ENCODE measurements at places on chromosomes 7 and 10.
A peak's percentile ranks its signal among the peaks of the same experiment; 100 is the strongest.

GRCh38 chr7:135189221-135189662 is 18.7 kb upstream of the CYREN start:
- DNase-seq: no peak

DNA sequence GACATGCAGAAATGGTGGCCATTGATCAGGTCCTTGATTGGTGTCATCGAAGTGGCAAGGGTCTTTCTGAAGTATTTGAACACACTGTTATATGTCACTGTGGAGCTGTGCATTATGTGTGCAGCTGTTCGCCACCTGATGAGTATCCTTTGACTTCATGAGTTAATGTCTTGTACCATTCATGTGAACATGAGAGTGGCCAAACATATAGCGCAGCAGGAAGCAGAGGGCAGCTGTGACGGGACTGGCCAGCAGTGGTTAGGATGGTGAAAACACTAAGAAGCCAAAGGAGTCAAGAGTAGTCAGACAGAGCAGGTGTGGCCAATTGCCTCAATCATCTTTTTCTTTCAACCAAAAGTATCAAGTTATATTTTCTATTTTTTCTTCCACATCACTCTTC is 167.4 kb downstream of the IMMP2L start:
- DNase-seq: no peak

DNA sequence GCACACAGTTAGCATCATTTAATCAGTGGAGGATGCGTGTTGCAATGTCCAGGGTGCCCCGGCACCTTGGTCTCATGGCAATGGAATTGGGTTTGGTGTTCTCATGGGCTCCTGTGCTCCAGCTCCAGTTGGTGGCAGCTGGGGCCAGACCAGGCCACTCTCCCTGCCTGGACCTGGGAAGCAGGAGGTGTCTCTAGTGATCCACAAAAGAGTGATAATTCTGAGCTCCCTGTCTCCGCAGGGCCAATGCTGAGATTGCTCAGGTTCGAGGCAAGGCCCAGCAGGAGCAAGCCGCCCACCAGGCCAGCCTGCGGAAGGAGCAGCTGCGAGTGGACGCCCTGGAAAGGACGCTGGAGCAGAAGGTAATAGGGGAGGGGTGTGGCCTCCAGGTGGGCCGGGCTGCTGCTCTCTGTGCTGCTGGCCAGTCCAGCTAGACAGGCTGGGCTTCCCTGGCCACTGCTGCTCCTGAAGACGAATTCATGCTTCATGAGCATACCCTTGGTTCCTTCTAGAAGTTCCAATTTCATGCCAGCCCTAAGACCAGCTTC is 21.7 kb upstream of the BTBD16 start:
- DNase-seq: no peak

- DNase-seq: no peak
Measured at GRCh38 chr7:81657551-81657950, 112.3 kb downstream of the HGF start.

GRCh38 chr10:61052469-61053205 is 108.7 kb upstream of the RHOBTB1 start:
- DNase-seq: no peak

- no peak for DNase-seq
Measured at GRCh38 chr7:99112097-99112496, 31.8 kb downstream of the SMURF1 start.

DNA sequence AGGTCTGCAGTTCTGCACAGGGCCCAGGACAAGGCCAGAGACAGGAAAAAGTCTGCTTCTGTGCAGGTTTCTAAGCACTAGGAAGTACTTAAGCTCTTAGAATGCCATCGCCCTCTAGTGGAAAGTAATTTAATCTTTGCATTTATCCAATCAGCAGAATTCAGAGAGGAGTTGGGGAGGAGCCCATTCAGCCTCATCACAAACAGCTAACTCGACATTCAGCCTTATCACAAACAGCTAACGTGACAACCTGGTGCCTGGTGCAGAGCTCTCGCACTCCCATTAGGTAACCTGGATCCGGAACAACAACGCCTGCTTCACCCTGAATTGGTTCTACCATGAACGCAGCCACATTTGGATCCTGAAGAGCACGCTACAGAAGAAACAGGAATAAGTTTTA is 15.2 kb downstream of the OAT start:
- peak; percentile 81 for DNase-seq

- no peak for DNase-seq
Measured at GRCh38 chr10:65816536-65816935, 1109.3 kb upstream of the LRRTM3 start.

- no peak for DNase-seq
Measured at GRCh38 chr10:132264306-132264950, 43.3 kb downstream of the STK32C start.

DNA sequence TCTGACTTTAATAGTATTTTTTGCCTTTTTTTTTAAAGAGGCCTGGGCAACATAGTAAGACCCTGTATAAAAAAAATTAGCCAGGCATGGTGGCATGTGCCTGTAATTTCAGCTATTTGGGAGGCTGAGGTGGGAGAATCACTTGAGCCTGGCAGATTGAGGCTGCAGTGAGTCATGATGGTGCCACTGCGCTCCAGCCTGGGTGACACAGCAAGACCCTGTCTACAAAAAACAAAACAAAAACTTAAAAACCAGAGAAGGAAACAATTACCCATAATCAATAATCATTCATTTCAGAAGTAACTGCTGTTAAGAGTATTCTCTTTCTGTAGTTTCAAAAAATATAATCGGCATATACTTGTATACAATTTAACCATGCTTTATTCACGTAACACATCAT is 28.0 kb downstream of the VPS26A start:
- no peak for DNase-seq

DNA sequence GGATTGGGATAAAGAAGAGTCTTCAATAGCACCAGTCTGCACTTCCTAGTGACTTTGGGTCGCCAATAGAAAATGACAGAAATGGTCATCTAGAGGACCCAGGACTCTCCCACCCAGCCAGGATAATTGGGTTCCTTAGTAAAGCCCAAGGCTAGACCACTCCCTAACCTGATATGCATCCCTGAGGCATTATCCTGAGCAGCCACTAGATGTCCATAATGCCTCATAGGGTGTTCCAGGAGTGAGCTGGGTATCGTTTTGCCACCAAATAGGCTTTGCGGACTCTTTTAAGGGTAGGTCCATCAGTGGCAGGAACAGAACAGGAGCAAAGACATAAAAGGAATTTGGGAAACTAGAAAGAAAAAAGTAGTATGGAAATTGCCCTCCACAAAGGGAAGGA is 4.5 kb upstream of the LRRC4 start:
- DNase-seq: peak; percentile 20

DNA sequence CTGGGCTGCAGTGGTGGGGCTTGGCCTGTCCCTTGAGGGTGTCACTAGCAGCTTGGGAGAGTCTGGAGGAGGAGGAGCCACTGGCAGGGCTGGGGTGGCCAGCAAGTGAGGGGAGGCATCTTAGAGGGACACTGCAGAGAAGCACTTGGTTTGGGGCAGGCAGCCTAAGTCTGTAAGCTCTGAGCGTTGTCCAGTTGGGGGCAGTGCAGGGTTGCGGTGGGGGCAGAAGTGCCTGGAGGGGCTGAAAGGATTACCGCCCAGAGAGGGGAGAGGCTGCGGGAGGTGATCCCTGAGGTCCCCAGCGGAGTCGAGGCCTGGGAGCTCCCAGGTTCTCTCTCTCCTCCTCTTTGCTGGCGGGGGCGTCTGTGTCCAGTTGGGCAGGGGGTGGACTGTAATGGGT is 7.4 kb downstream of the ADCYAP1R1 start:
- no peak for DNase-seq

GRCh38 chr7:91149341-91150246 is 114.6 kb upstream of the FZD1 start:
- DNase-seq: peak; percentile 3

GRCh38 chr7:134589491-134589941 is 40.6 kb downstream of the AKR1B15 start:
- DNase-seq: peak; percentile 11

GRCh38 chr10:131777921-131778320 is 122.9 kb upstream of the PPP2R2D start:
- no peak for DNase-seq

GRCh38 chr7:143393267-143394041 is 12.3 kb downstream of the ZYX start:
- DNase-seq: no peak

DNA sequence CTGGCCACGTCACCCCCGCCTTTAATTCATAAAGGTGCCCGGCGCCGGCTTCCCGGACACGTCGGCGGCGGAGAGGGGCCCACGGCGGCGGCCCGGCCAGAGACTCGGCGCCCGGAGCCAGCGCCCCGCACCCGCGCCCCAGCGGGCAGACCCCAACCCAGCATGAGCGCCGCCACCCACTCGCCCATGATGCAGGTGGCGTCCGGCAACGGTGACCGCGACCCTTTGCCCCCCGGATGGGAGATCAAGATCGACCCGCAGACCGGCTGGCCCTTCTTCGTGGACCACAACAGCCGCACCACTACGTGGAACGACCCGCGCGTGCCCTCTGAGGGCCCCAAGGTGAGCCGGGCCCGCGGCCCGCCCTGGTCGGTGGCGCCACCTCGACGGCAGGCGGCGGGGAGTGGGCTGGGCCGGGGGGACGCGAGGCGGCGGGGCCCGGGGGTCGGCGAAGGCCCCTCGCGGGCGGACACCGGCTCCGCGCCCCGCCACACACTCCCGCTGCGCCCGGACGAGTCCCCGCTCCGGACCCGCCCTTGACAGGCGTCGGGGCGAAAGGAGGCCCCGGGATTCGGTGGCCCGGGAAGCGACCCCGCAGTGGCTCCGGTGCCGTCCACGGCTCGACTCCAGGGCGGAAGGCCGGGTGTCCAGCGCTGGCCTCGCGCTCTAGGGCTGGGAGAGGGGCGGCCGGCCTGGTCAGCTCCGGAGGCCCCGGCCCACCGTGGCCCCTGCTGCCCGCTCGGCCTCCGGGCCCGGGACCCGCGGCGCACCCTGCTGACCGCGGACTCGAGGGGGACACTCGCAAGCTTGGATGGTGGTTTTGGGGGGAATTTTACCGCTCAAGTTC is 557 bp downstream of the BAG3 start:
- peak; percentile 10 for DNase-seq

GRCh38 chr7:71133856-71134255 is 1.9 kb downstream of the GALNT17 start:
- DNase-seq: no peak

DNA sequence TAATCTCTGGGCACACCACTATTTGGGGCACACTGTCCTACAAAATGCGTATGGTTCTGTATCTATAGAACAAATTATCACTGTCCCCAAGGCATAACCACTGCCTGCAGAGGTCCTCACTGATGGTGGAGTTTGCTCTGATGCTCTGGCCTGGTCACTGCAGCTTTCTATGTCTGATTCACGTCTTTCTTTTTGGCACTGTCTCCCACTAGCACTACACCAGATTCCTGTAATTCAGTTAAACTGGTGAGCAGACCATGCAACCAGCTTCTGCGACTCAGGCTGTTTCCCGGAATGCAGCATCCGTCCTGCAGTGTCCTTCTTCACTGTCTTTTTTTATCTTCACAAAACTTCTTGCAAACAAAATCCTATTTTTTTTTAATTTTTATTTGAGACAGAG is 112.8 kb downstream of the KLF6 start:
- DNase-seq: peak; percentile 22

DNA sequence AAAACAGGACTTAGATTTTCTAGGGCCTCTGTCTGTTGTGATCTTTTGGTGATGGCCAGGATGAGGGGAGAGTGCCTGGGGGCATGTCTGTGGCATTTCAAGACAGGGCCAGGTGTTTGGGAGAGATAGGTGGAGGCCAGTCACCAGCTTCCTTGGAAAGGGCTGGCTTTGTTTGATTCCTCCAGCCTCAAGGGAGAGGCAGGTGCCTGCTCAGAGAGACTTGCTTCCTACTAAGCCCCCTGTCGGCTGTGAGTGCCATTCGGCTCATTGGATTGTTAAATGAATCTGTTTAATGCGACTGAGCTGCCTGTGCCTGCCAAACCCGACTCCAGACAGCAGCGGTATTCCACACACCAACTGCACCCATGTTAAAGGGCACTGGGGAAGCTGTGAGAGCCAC is 304.1 kb upstream of the COBL start:
- no peak for DNase-seq

DNA sequence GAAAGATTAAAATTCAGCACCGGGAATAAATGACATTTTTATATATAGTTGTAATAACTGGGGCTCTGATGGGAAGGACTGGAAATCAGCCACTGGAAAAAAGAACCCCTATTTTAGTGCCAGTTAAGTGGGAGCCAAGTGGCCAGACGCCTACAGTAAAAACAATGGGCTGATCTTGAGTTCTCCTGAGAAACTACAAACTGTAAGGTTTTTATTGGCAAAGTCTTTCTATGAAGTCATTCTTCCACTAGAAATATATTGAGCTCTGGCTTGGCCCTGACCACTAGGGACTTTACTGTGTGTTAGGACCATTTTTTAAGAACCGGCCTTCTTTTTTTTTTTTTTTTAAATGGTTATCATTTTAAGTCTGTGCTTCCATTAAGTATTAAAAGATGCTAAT is 79.6 kb downstream of the ZNF22 start:
- DNase-seq: no peak

DNA sequence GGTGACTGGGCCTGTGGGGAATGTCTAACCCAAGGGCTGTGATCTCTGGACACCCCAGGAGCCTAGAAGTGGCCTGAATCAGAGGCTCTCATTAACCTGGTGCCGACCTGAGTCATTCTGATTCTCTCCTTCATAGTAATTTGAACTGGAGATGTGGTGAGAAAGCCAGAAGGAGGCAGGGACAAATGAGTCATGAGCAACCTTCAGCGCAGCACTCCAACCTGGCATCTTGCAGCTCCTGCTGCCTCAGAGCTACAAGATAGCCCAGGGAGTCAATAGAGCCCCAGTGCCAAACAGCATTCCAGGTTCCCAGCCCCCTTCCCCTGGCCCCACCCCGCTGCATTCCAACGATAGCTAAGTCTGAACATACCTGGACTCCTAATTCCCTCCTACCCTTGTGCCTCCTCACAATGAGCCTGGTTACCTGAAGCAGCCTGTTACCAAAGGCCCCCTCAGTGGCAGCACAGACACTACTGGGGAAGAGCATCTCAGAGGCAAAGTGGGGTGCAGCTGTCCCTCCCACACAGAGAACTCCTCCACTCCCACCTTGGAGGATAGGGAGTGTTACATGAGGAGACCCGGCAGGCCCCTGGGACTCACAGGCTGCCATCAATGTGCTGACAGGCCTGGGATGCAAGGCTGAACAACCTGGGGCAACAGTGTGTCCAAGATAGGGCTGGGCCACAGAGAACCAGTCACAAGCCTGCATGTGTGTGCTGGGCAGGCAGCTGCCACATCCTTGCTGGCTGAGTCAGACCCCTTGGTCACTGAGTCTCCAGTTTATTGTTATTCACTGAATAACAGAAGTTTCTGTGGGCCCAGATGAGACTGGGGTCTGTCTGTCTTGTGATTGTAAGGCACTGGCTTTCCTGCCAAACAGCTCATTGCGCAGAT is 76.8 kb upstream of the LEP start:
- DNase-seq: peak; percentile 91
